Activated naive CD4-positive, alpha-beta T cell (primary cell): ENCODE measurements at places on chromosomes 1 and 21.

- no peak for DNase-seq
Observed at GRCh38 chr21:25360593-25360992, 246.7 kb downstream of the MRPL39 start.

GRCh38 chr1:20413776-20414140, 72.3 kb downstream of the CAMK2N1 start:
- no peak for DNase-seq

DNA sequence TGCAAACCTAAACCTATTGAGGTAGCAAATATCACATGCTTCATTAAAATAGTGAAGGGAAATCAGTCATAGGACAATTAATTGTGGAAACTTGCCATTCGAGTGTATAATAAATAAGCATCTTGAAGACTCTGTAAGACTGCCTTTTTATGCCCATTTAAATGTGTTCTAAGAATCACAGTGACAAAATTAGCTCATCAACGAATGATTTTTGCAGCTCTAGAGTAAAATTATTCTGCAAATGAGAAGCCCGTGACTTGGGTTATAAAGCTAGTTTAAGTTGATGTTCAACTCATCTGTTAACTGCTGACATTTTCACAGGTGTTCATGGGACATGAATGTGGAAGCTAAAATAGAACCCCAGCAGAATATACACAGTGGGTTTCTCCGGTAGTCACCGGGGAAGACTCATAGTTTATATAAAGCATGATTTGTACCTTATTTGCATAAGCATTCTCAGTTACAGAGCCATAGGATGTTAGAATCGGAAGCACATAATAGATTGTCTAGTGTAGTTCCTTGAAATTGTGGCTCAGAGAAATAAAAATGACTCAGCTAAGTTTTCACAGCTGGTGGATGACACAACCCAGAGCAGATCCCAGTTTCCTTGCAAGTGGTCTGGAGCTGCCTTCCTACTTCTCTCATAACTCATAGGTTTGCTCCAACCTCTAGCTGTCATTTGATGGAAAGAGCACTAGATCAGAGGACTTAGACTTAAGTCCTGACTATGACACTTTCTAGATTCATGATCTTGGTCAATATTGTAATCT, 107.3 kb downstream of the UCHL5 start:
- DNase-seq, result no peak

- DNase-seq, result no peak
Observed at GRCh38 chr1:160575112-160575664, 4.1 kb downstream of the CD84 start.

DNA sequence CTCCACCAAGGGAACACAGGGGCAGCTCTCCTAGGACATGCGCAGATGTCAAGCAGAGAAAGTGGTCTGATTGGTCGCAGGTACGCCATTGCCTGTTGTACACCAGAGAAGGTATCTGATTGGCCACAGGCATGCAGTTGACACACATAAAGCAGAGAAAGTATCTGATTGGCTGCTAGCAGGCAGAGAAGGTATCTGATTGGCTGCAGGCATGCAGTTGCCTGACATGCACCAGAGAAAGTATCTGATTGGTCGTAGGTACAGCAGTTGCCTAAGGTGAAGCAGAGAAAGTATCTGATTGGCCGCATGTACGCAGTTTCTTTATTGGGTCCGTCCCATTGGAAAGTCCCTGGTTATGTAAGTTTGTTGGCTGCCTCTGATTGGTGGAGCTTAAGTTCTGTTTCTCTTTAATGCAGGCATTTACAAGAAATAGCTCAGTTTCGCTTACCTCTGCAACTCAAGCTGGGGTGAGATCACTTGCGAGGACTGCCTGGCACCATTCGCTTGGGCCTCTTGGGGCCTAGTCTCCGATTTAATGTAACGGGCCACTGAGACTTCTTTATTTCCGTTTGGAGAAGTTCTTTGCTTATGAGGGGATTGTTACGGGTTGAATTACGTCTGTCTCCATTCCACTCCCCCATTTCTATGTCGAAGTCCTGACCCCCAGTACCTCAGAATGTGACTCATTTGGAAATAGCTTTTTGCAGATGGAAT, 74.2 kb downstream of the SIK1 start:
- no peak for DNase-seq

DNA sequence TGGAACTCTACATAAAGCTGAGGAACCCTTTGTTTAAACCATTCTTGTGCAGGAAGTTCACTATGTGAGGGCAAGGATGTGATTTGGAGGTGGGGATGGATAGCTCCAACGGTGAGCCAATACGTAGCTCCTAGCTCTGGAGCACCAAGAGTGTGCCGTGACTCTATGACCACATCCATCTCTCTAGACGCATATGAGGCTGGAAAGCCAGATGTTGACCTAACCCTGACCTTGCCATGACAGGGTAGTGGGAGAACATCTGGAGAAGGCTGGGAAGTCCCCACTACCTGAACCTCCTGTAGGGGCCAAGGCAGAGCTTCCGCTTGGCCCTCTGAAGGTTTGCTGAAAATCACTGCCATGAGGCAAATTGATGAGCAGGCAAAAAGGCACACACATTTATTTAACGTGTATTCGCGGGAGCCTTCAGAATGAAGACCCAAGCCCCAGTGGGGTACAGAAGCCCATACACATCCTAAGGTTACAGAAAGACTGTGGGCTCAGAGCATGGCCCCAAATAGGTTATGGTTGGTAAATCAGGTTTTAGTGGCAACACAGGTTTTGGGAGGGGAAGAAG, 43.4 kb downstream of the EIF2D start:
- DNase-seq, result no peak

- DNase-seq, result peak; percentile 9
Observed at GRCh38 chr1:203038891-203039608, 12.8 kb downstream of the PPFIA4 start.

DNA sequence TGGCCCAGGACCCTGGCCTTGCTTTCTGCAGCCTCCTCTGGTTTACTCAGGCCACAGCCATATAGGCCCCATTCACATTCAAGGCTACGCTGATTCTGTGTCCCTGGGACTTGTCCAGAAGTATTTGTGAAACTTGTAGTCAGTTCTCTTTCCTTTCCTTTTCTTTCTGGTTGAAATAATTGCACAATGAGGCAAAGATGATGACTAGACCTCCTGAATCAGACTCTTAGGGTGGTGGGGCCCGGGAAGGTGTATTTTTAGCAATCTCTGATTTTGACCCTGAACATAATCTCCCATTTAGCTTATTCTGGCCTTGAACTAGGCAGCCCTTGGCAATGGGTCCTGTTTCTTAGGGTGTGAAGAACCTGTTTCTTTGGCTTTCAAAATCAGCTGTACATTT, 39.9 kb downstream of the STUM start:
- DNase-seq, result no peak

GRCh38 chr21:40680311-40680710, 166.6 kb downstream of the DSCAM start:
- no peak for DNase-seq

DNA sequence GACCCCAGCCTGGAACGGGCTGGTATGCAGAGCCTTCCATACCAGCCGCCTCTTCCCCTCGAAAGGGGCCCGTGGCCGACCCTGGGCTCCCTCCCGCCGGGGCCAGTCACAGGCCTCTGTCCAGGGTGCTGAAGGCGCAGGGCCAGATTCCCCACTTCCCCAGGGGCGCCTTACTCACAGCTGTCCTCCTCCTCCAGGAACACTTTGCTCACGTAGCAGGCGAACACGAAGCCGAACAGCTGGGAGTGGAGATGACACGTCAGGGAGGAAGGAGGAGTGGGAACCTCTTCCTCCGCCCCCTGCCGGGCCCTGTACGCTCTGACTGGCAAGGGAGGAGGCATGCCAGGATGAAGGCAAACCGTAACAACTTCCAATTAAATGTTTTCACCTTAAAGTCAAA, 57.3 kb downstream of the NKAIN1 start:
- DNase-seq, result peak; percentile 41

DNA sequence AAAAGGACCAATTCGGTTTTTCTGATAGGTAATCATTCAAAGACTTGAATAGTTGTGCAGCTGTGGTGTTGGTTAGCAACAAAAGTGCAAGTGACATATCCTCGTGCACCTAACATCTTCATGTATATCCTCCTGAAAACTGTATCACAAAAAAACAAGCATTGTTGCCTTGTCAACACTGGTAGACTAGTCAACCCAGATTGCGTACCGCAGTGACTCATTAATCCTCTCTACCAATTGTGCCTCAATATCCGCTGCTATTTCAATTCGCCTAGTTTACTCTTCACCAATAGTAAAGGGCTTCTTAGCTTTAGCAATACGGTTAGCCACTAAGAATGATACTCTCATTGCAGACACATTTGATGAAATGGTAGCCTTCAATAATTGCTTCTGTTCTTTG, 3.5 kb downstream of the HHAT start:
- DNase-seq, result no peak

DNA sequence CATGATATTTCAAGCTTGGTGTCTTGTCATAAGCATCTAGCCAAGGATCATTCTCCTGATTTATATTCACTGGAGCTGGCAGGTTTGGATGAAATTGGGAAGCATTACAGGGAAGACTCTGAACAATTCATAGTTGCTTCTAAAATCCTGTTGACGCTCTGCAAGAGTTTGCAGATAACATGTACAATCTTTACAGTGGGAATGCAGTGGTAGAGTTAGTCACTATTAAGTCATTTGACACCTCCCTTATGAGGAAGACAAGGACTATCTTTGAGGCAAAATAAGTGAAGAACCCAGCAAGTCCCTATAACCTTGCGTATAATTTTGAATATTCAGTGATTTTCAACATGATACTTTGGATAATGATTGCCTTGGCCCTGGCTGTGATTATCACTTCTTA, 45.3 kb upstream of the CRB1 start:
- no peak for DNase-seq

GRCh38 chr1:66439031-66439740, 94.8 kb upstream of the SGIP1 start:
- DNase-seq, result no peak

GRCh38 chr1:178102218-178102617, 8.3 kb downstream of the RASAL2 start:
- DNase-seq, result no peak

DNA sequence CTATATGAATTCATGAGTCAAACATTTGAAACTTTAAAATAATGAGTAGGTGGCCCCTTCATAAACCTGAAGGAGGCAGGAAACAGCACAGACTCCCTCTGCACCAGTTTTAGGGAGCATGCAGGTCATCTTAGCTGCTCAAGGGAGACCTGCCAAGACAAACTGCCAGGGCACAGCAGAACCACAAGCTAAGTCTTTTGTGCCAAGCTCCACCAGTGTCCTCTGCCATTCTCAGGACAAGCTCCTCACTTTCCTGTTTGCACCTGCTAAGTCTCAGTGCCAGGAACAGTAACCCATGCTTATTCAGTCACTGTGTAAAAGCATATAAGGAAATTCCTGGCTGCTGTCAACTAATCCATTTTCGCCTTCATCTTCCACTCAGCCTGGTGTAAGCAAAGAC, 368.9 kb downstream of the SEC16B start:
- no peak for DNase-seq

GRCh38 chr1:151512326-151512725, 1.1 kb downstream of the CGN start:
- no peak for DNase-seq

GRCh38 chr1:79310609-79311008, 304.1 kb upstream of the ADGRL4 start:
- DNase-seq, result no peak

- DNase-seq, result no peak
Observed at GRCh38 chr21:45845063-45845769, 136.4 kb upstream of the COL6A1 start.

GRCh38 chr1:153242160-153242559, 17.3 kb upstream of the LORICRIN start:
- no peak for DNase-seq

- no peak for DNase-seq
Observed at GRCh38 chr1:19532519-19532918, 47.2 kb upstream of the CAPZB start.

- DNase-seq, result no peak
Observed at GRCh38 chr1:41764656-41765055, 154.1 kb downstream of the HIVEP3 start.

DNA sequence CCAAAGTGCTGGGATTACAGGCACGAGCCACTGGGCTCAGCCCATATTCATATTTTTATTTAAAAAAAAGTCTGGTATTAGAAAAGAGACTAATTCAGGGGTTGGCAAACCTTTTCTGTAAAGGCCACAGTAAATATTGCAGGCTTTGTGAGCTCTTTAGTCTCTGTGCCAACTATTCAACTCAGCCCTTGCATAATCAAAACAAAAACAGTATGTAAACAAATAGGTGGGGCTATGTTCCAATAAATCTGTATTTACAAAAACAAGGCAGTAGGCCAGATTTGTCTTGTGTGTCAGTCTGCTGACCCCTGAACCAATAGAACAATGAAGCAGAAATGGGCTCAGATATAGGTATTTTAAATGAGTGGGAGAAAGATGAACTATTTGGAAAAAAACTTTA, 49.3 kb downstream of the CDC42BPA start:
- DNase-seq, result no peak

GRCh38 chr1:234886081-234886984, 242.3 kb downstream of the TOMM20 start:
- no peak for DNase-seq

DNA sequence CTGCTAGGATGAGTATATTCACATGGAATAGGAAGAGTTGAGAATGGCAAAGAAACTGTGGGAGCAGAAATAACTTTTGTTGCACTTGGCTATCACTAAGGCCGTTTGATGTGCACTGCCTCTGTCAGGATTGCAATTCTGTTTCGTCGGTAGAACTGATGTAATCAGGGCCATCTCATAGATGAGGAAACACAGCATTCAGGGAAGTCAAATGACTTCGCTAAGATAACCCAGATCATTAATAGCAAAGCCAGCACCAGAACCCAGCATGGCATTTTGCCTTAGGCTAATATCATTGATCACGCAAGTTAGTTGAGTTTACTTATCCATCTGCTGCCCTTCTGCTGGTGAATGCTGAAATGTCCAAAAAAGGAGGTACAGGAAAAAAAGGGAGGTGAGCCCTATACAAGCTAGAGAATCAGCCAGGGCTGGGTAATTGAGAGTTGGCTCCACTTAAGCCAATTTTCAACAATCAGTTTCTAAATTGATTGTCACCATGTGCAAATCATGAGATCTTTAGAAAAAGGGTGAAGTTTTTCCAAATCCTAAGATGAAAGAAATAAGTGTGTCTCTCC, 7.6 kb downstream of the RASSF5 start:
- DNase-seq, result no peak

GRCh38 chr1:192700834-192701271, 64.9 kb downstream of the RGS13 start:
- no peak for DNase-seq

GRCh38 chr1:2594001-2594640, 7.5 kb downstream of the PRXL2B start:
- no peak for DNase-seq

- DNase-seq, result no peak
Observed at GRCh38 chr1:115717541-115717940, 51.0 kb downstream of the CASQ2 start.

DNA sequence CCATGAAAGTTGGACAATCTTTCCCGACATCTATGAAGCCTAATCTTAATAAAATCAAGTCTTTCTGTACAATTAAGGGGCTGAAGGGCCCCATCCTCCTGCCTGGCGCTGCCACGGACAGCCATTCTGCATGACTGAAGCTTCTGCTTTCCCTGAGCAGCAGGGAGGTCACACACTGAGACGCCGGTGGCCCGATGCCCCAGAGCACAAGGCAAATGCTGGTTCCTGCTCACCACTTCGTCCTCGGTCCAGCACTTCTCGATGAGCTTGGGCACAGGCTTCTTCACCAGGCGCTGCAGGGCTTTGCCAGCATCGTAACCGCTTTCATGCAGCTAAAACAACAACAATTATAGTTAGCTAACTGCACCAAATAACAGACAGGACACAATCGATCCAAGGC, 147.8 kb downstream of the SLC45A1 start:
- DNase-seq, result no peak
